ENCODE measurements at places on chromosomes 1 and 21.

- no peak for DNase-seq
Measured at GRCh38 chr1:27372022-27372807, 2.4 kb downstream of the FCN3 start.

GRCh38 chr1:9825093-9826074 lies 1.6 kb upstream of the CLSTN1 start:
- no peak for DNase-seq

- DNase-seq = no peak
Measured at GRCh38 chr1:77605246-77606026, 77.0 kb downstream of the ZZZ3 start.

DNA sequence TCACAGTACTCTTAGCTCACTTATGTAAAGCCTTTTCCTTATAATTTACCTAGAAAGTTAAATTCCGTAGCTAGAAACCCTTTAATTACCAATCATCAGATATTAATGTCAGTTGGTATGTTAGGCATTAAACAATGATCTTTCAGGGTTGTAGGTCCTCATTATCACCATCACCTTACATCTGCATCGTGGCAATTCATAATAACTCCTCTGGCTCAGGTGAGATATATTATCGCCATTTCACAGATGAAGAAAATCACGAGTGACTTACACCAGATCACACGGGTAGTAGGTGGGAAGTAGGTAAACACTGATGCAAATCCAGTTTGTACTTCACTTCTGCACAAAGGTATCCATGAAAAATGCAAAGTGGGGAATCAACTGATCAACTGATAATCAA lies 639 bp downstream of the NUP133 start:
- no peak for DNase-seq
